ENCODE measurements at places on chromosomes 3 and 15.

GRCh38 chr3:70753572-70753971, 441.1 kb upstream of the MDFIC2 start:
- no peak for DNase-seq

GRCh38 chr3:126339466-126339865, 17.7 kb downstream of the KLF15 start:
- no peak for DNase-seq

- no peak for DNase-seq
Observed at GRCh38 chr3:194446754-194447153, 40.0 kb downstream of the ATP13A3 start.

DNA sequence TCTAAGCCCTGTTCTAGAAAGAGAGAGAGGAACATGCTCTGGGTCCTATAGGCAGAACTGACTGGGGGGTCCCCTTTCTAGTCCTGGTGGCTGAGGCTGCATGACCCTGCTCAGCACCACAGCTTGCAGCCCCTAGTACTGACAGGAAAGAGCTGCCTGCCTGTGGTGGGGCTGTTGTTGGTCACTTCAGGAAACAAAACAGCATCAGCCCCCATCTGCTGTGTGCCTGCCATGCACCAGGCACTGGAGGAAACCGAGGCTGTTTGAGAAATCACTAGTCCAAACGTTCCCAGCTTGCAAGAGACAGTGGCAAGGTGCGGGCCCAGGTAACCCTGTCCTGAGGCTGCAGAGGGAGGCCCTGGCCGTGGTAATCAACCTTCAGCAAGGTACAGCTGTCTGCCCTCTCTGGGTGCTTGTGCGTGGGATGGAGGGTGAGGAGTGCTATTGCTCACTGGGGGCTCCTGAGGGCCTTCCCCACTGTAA, 90.6 kb downstream of the IQSEC1 start:
- DNase-seq = peak; percentile 17

DNA sequence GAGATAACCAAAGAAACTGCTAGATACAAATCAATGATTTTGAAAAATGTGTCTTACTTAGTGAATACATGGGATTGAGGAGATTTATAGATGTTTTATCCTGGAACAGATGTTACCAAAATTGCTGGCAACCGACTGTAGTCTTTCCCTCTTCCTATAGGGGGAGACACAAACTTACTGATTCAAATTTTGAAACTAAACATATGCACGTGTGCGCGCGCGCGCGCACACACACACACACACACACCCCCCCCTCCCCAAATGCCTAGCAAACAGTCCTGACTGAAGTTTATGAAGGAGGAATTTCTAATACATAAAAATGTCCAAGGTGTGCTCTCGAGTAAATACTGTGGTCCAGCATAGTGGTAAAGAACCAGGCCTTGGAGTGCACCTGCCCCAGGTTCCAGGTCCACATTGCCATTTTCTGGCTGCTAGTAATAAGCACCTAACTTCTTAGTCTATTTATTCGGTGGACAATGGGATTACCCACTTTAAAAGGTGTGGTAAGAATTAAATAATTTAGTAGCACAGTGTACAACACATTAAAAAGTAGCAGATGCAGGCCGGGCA, 18.5 kb upstream of the C3orf62 start:
- no peak for DNase-seq

DNA sequence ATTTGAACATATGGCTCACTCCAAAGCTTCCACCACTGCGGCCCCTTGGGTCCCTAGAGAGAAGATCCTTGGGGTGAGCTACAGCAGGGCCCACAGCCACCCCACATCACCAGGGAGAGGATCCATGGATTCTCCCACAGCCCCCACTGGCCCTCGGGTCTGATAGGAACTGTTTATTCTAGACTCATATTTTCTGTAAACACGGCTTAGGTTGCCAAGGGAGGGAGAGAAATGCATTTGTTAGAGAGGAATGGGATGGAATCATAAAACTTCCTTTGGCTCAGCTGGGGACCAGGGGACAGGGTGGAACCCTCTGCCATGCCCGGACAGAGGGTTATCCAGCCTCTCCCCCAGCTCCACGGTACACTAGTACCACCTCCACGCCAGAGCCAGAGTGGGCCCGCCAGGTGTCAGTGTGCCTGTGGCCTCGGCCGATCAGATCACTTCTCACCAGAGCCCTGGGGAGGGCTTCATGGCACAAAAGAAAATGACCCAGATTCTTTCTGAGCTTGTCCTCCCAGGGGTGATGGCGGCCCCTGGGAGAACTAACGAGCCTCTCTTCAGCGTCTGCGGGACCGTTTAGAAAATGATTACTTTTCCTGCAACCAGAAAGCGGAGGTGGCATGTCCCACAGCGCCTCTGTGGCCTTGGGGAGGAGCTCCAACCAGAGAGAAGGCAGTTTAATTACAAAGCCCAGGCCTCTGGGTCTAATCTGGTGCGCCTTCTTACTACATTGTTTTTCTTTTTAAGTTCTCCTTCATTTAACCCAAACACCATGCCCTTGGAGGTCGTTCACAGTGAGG, 33.7 kb downstream of the ADCY5 start:
- DNase-seq = no peak

DNA sequence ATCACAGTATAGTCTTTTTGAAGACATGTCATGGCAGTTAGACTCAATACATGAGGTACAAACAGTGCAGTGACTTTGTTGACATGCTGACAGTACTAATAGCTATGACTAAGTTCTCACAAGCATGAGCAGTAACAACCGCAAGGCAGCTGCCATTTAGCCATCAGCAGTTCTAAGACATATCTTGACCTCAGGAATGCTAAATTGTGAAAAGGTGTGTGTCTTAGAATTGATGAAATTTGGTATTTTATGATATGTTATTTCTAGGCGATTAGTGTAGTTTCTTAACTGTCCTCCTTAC, 60.7 kb upstream of the FURIN start:
- no peak for DNase-seq

- DNase-seq = no peak
Observed at GRCh38 chr3:161695811-161696210, 199.2 kb downstream of the OTOL1 start.
